NCI-H2029 (cell line): ENCODE measurements at places on chromosomes 7 and 10.

GRCh38 chr7:130090745-130091532 lies 20.6 kb downstream of the KLHDC10 start:
- no peak for DNase-seq

GRCh38 chr7:32070406-32071360 lies at the start of gene PDE1C:
Gene PDE1C (minus strand): TSS chr7:32070407.
- no peak for DNase-seq

- no peak for DNase-seq
Measured at GRCh38 chr7:125154930-125155329, 225.3 kb upstream of the POT1 start.

DNA sequence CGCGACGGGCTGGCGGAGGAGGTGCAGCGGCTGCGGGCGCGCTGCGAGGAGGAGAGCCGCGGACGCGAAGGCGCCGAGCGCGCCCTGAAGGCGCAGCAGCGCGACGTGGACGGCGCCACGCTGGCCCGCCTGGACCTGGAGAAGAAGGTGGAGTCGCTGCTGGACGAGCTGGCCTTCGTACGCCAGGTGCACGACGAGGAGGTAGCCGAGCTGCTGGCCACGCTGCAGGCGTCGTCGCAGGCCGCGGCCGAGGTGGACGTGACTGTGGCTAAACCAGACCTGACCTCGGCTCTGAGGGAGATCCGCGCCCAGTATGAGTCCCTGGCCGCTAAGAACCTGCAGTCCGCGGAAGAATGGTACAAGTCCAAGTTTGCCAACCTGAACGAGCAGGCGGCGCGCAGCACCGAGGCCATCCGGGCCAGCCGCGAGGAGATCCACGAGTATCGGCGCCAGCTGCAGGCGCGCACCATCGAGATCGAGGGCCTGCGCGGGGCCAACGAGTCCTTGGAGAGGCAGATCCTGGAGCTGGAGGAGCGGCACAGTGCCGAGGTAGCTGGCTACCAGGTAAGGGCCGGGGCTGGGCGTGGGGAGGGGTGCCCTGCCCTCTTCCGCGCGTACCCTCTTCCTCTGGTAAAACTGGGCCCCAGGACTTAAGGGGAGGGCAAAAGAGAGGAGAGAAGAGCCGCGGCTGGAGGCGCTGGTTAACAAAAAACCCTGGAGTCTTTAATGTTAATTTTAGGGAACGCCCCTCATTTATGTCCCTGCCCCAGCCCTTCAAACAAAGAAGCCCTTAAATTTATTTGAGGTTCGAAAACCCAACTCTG lies 987 bp downstream of the INA start:
- DNase-seq = no peak

DNA sequence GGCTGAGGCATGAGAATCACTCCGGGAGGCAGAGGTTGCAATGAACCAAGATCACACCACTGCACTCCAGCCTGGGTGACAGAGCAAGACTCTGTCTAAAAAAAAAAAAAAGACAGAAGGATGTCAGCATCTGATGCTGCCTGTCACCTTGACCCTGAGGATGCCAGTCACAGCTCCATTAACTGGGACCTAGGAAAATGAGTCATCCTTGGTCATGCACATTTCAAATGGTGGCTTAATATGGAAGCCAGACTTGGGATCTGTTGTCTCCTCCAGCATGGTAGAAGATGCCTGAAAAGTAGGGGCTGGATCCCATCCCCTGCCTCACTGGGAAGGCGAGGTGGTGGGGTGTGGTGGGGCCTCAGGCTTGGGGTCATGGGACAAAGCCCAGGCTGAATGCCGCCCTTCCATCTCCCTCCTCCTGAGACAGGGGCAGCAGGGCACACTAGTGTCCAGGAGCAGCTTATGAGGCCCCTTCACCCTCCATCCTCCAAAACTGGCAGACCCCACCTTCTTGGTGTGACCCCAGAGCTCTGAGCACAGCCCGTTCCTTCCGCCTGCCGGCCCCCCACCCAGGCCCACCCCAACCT lies 1.3 kb downstream of the NOS3 start:
- no peak for DNase-seq

GRCh38 chr7:34457329-34457728 lies 200.7 kb upstream of the NPSR1 start:
- no peak for DNase-seq

DNA sequence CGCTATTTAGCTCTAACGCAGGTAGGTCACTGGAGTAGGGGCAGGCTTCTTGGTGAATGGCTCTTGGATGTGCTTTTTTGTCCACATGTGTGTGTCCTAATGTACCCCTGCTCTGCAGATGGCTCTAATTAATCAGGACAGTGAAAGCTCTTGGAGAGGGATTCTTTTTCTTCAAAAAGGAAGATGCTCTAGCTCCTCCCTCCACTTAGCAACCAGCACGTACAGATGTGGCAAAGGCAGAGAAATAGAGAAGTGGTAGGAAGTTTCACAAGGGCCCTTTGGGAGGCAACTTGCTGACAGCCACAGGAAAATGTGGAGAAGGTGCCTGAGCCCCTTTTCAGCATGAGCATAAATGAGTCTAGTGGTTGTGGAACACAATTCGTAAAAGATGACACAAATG lies 221.7 kb downstream of the PLXNA4 start:
- no peak for DNase-seq

DNA sequence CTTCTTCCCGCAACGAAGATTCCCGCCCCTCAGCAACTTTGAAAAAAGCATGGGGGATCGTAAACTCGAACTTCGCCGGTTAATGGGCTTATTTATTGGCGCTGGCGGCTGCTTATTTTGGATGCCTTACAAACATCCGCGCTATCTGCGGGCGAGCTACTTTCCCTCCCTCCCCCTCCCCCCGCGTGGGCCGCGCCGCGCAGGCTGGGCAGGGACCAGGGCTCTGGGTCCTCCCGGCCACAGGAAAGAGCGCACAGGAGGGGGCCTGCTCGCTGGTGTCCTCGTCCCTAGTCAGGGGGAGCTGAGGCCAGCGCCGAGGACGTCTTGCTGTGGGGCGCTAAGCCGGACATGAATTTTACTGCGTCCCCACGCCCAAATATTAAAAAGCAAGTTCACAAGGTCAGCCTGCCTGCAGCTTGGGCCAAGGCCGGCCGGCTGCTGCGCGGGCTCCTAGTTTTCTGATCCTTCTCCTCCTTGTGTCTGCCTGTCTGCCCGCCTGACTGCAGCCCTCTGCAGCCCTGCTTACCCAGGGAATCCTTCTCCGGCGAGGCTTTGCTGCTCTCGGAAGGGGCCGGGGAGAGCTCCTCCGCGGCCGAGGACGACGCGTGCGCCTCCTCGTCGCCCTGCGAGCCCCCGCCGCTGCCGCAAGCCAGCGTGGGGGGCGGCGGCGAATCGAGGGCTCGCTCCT lies 1.2 kb downstream of the HOXA10 start:
- DNase-seq = no peak

- no peak for DNase-seq
Measured at GRCh38 chr10:64113792-64114191, 592.6 kb downstream of the REEP3 start.

DNA sequence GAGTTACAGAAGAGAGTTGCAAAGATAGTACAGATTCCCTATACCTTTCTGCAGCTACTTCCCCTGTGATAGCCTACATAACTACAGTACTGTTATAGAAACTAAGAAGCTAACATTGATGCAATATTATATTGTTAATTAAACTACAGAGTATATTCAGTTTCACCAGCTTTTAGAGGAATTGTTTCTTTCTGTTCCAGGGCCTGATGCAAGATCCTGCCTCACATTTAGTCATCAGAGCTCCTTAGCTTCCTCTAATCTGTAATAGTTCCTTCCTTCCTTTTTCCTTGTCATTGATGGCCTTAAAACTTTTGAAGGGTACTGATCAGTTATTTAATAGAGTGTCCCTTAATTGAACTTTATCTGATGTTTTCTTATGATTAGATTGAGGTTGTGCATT lies 56.8 kb downstream of the SDHAF3 start:
- no peak for DNase-seq

- no peak for DNase-seq
Measured at GRCh38 chr7:116899308-116899707, 36.9 kb downstream of the CAPZA2 start.

DNA sequence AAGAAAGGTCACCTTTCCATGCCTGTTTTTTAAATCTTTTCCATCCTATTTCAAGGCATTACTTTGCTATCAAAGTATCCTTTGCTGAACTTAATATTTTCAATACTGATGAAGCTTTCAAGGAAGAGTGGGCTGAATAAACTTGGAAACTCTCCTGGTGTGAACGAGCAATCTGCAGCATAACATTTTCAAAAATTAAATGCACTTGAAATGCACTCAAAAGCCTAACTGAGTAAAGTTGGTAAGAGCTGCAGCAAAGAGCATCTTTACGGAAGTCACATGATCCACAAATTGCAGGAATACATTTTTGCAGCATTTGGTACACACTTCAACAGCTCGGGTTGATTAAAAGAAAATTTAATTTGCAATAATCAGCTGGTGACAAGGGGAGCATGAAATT lies 367.3 kb downstream of the PHTF2 start:
- no peak for DNase-seq

GRCh38 chr7:135925210-135925609 lies 51.9 kb downstream of the MTPN start:
- DNase-seq = no peak

DNA sequence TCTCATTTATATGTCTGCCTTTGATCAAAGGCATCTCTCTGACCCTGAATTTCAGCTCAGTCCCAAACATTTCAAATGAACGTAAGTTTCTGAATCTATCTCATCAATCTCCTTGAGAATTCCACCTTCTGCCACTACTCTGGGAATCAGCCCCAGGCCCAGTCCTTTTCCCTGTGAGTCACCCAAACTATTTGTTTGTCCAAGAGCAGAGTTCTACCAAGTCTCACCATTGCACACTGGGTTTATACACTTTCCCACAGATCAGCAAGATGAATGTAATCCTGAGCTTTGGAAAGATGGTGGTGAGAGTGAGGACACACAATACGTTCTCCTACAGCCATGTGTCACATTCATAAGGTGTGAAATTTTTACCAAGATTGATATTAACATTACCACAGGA lies 251.3 kb upstream of the VWC2 start:
- no peak for DNase-seq

DNA sequence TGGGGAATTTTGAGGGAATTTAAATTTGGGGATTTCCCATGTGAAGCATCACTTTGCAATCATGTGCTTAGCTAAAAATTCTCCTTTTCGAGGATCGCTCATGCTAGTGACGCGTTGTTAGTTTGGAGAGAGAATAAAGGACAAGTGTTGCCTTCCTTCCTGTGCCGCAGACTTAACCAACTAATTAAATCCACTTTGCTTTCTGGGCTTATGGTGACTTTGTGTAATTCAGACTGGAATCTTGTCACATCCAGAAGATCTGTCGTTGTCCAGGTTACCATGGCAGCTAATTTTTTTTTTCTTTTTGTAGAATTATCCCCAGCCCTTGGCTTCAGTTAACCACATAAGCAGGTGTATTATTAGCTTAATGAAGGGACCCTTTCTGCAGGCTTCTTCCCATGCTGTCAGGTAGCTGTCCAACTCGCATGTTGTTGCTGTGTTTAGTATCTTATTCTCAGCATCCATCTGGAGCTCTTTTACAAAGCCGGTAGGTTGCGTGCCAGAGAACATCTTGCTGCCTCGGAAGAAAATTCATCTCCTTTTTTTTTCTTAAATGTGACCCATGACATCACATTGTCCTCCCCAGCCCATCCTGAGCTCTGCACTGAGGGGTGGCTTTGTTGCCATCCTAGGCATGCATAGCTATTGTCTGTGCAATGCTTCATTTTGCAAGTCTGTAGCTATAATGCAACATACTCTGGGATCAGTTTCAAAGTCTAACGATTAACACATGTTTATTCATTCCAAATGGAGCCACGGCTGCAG lies 47.2 kb upstream of the NRP1 start:
- no peak for DNase-seq

DNA sequence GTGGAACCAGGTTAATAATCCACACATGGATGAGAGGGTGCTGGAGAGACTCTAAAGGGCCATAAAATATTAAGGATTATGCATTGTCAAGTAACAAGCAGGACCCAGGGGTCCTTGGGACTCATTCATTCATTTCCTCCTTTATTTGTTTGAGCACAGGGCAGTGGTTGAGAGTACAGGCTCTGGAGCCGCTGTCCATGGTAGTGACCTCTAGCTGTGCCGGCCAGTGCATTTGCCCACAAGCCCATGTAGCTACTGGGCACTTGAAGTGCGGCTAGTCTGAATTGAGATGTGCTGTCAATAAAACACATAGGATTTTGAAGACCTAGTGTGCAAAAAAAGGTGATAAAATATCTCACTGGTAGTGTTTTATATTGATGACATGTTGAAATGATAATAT lies 137.6 kb downstream of the C10orf105 start:
- DNase-seq = no peak

DNA sequence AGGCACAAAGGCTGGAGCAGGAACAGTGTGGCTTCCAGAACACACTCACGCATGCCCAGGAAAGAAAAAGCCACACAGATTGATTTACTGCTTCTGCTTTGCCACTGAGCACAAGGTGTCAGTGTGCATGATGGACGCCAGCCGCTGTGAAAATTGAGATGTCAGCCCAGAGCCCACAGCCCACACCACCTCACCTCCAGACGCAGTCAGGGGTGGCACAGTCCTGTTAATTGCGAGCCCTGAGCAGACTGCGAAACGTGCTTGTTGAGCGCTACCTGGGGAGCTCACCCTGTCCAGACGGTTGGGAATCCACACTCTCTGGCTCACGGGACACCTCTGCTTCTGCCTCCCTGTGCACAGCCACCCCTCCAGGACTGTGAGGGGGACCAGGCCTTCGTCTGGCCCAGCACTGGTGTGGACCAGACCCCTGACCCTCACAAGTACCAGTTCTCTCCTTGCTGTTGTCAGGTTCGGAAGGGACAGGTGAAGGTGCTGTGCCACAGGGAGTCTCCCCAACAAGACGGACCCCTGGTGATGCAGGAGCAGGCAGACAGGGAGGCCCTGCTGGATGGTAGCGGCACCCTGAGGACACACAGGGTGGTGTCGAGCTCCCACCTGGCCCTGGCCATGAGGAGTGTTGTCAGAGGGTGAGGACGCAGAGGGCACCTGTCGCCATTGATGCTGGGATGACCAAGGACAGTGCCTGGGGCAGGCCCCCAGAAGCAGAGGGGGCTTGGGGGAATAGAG lies 15.3 kb downstream of the RASGEF1A start:
- DNase-seq = no peak

GRCh38 chr10:29949411-29950011 lies 109.9 kb downstream of the JCAD start:
- DNase-seq = no peak

- DNase-seq = no peak
Measured at GRCh38 chr10:5512331-5512730, 12.4 kb upstream of the CALML3 start.

- DNase-seq = no peak
Measured at GRCh38 chr7:128770233-128770632, 5.4 kb downstream of the OPN1SW start.

DNA sequence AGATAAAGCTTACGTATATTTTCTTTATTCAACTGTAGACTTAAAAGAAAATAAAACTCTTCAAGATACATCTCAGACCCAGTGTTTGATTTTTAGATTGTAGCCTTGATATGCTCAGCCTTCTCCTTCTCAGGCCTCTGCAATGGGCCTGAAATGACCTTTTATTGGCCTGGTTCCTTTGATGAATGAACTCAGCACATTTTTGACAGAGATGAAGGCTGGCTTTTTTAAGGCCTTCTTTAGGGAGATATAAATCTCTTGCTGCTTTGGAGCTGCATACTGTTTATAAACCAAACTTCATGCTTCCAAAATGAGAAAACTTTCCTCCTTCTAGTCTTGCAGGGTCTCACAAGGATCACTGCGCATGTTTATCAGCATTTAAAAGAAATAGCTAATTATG lies 1049.8 kb downstream of the LRMDA start:
- no peak for DNase-seq
